ENCODE measurements at places on chromosomes 7 and 10.

- DNase-seq, result no peak
These were observed 5.8 kb downstream of the TBRG4 start for GRCh38 chr7:45105588-45106188.

DNA sequence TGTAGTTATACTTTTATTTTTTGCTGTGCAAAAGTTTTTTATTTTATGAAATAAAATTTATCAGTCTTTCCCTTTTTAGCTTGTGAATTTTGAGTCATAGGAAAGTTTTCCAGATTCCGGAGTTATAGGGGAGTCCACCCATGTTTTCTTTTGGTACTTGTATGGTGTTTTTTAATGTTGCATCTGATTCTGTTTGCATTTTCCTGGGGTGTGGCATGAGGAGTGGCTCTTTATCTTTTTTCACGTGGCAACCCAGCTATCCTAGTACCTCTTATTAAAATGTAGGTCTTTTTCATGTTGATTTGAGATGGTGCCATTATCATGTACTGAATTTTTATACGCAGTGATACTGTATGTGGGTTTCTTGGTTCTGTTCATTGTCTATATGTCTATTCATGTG, 19.7 kb downstream of the EXOC6 start:
- DNase-seq, result no peak

DNA sequence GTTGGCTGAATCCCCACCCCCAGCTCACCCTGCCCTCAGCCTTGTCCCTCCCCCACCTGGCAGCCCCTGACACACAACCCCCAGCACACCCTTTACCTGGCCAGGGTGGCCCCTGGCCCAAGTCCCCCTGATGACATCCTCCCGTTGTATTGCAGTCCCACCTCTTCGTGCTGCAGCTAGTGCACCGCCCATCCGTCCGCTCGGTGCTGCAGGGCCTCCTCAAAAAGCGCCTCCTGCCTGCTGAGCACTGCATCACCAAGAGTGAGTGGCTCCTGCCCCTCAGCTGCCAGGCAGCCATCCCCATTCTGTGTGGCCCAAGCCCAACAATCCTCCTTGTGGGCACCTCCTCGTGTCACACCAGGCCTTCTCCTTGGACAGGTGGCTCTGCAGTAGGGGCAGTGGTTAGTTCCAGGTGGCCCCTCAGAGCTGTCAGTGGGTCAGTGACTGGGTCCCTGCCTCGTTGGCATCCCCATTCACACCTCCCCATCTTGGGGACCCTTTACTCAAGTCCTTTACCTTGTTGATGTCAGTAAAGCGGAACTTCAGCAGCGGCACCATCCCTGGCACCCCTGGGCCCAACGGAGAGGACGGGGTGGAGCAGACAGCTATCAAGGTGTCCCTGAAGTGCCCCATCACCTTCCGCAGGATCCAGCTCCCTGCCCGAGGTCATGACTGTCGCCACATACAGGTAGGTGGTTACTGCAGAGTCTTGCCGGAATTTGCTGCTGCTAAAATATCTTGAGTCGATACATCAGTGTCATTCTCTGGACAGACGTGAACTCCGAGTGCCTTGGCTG, 14.3 kb downstream of the ZMIZ2 start:
- peak; percentile 50 for DNase-seq

DNA sequence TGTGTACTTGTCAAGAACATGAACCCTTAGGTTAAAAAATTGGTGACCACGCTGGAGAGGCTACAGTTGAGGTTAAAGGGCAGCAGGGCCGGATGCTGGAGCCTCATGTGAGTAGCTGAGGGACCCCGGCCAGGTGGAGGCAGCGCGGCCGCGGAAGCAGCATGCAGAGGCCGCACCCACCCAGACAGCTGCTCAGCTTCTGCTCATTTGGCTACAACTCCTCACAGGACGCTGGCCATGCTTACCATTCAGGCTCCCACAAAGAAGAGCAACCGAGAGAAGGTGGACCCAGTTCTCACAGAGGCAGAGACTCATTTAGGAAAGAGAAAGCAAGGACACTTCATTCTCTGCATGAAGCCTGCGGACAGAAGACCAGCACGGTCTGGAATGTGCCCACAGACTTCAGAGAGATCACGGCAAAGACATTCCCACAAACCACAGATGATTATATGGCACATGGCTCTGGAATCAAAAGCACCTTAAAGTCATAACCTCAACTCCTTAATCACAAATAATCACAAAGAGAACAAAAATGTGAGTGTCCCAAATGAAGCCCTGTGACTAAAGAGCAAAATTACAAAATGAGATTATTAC, 94.4 kb downstream of the VOPP1 start:
- peak; percentile 71 for DNase-seq

DNA sequence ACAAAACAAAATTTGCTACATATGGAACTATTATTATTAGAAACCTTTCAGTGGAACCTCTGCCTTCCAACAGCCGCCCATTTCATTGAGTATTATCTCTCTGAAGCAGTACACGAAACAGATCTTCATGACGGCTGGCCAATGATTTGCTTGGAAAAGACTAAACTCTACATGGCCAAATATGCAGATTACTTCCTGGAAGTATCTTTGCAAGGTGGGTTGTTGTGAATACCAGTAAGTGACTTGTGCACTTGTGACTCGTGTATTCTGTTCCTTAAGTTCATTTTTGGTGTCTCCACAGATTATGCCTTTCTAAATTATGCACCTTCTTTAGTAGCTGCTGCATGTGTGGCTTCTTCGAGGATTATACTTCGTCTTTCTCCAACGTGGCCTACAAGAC, 13.4 kb downstream of the CCNJ start:
- no peak for DNase-seq

- DNase-seq, result no peak
These were observed 66.0 kb downstream of the TCERG1L start for GRCh38 chr10:131245475-131246059.

DNA sequence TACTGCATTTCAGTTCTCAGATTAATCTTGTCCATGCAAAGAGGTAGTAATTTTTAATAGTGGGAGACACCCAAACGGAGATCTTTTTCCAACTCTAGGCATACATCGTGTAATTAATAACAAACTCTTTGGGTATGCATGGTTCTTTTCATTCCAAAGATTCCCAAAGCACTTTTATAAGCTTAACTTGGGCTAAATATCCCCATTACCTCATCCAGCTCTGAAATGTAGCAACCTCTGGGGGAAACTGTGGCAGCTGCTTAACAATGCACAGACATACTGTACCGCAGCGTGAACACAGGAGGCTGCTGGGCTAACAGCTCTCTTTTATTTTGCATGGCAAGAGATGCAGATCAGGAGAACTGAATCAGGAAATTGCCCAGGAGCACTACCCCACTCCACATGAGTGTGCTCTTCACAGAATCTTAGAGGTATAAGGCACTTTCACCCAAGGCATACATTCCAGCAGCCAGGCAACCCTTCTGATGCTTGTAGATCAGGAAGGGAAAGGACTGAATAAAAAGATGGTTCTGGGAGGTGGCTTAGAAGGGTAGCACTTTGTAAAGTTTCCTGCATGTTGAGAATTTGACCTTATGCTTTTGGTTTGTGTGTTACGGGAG, 114.4 kb upstream of the GLI3 start:
- no peak for DNase-seq

Data from H7 (cell line).